NCI-H1417 (cell line): ENCODE measurements at places on chromosomes 5 and 9.

- no peak for DNase-seq
These were observed 1072.7 kb downstream of the NR2F1-AS1 start for GRCh38 chr5:92508271-92508670.

- no peak for DNase-seq
These were observed 139.1 kb upstream of the MAP3K1 start for GRCh38 chr5:56676091-56676768.

DNA sequence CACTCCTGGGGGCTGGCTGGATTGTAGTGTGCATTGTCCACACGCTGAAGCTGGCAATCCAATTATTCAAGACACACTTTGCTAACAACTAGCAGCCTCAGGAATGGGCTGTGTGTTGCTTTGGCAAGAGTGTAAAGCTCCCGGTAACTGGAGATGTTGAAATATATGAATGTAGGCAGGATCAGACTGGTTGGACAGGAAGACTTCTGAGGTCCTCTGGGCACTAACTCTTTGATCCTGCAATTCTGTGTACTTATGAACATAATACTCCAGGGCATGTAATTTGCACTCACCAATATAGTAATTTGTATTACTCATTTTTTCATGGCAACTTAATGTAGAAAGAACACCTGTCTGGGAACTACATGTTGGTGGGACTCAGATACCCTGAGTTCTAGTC is 106.7 kb upstream of the SLC28A3 start:
- no peak for DNase-seq

DNA sequence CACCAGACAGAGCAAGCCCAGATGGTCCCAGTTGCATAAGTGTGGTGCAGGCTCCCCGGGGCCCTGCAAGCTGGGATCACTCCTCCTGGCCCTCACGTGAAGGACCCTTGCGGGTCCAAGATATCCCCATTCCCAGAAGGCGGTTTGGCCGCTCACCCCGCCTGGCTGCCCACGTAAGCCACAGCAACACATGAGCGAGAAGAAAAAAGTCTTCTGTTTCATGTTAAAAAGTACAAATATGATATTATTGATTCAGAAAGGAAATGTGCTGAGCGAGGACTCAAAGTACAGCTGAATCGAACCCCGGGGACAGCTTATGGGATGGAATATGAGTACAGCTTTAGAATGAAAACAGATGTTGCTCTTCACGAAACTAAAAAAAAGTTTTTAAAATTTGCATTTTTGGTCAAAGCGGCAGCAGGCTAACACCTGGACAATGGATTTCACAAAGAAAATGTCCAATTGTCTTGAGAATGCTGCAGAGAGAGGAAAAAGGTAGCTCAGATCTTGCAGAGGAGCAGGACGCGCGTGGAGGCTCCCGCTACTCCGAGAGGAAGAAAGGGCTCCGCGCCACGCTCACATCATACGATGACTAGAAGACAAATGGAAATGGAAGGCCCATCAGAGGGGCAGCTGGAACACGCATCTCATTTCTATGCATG is 427.6 kb downstream of the IRX1 start:
- no peak for DNase-seq

- DNase-seq = no peak
These were observed 3.1 kb downstream of the FBXW5 start for GRCh38 chr9:136941231-136942111.

GRCh38 chr5:20972419-20972925 is 984.5 kb upstream of the CDH18 start:
- no peak for DNase-seq

GRCh38 chr9:28407351-28407750 is 834.1 kb upstream of the C9orf72 start:
- no peak for DNase-seq

DNA sequence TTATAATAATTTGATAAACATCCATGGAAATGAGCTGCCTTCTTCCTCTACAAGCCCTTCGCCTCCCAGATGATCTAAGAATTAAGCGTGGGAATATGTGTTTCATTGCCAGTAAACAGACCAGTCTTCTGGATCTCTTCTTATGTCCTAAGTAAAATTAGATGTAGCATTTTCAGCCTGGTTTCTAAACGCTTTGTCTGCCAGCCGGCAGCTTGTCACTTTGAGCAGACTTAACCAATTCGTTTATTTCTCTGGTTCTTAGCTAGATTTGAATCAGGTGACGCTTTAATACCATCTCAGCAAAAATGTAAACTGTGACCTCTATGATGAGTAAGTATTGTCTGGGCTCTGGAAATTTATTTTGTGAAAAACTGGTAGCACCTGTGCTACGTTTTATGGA is 380.6 kb upstream of the NUDT12 start:
- no peak for DNase-seq

DNA sequence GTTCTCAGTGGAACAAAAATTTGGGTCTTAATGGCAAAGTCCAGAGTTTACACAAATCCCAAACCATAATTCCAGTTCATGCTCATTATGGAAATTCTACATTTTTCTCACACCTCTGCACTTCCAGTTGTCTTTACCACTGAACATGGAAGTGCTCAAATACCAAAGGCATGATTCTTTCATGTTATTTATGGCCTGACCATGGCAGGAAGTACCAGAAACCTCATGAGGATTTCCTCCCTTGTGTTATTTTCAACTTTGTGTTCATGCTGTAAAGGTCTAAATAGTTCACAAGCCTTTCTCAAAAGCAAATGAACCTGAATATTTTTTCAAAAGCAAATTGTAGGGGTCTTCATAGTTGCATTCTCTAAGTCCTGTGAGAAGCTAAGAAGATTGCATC is 82.0 kb upstream of the ITGA1 start:
- no peak for DNase-seq

- DNase-seq = no peak
These were observed 142.1 kb downstream of the LHFPL2 start for GRCh38 chr5:78506261-78507024.

DNA sequence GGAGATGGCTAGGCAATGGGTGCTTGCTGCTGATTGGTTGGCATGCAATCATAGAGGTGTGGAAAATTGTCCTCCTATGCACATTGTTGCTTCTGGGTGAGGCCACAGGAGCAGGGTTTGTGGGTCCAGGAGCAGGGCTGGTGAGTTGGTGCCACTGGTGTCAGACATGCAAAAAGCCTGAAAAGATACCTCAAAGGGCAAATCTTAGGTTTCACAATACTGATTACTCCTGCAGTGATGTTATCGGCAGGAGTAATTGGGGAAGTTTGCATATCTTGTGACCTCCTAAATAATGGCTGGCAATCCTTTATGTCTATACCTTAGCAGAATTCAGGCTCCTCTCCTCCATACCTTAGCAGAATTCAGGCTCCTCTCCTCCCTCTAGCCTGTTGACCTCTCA is 25.2 kb downstream of the SLC25A48 start:
- DNase-seq = no peak

- no peak for DNase-seq
These were observed 42.0 kb downstream of the PDCD1LG2 start for GRCh38 chr9:5552301-5552700.

GRCh38 chr9:90343366-90343765 is 299.3 kb downstream of the DIRAS2 start:
- DNase-seq = no peak

- no peak for DNase-seq
These were observed 476.1 kb upstream of the ACO1 start for GRCh38 chr9:31908158-31908890.

DNA sequence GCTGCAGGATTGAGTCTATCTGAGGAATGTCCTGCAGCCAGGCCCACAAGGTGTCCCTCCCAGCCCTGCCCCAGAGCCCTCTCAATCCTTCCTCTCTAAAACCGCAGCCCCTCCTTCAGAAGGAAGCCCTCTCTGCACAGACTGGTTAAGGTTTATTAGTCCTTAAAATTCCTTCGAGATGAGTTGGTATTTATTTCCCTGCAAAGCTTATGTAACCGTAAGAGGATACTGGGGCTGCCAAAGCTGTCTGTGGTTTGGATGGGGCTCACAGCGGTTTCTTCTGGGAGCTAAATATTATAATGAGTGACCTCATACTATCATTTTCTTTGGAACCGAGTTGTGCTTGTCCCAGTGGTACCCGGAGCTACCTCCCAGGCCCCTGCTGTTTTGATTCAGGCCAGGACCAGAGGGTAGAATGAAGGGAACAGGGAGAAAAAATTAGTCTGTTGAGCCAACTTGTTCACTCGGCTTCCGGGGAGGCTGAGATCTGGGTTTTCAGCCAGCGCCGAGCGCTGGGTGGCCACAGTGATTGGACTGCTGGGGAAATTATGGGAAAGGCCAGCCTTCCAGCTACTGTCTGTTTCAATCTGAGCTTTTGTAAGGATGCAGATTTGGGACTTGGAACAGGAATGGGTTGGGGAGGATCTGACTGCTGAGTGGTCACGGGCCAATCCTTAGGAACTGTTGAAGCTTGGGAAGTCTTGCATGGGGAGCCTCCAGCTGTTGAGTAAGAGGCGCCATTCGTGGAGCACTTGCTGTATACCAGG is 107.5 kb downstream of the NDFIP1 start:
- no peak for DNase-seq

GRCh38 chr5:39399135-39400036 is 25.4 kb downstream of the DAB2 start:
- DNase-seq = no peak

- no peak for DNase-seq
These were observed 471.8 kb upstream of the ACO1 start for GRCh38 chr9:31912636-31913035.

GRCh38 chr9:93111001-93111370 is 15.0 kb downstream of the CARD19 start:
- DNase-seq = no peak

DNA sequence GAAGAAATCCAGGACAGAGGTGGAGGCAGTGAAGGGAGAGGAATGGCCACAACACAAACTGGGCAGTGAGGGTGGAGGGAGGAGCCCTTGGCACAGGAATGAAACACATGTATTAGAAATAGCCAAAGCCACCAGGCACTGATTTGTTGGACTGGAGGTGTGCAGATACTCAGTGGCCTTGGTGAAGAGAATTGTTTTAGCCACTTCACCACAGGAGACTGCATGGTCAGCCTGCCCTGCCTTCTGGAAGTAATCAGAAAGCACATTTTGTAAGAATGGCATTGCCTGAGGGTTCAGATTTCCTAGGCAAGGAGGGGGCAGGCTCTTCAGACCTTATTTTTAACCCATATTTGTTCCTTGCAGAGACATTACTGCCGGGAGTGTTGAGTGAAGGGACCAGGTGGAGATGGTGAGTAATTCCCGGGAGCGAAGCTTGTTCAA is 2.2 kb downstream of the SGCD start:
- DNase-seq = no peak

- DNase-seq = no peak
These were observed 79.0 kb downstream of the SGCD start for GRCh38 chr5:156405988-156406387.

DNA sequence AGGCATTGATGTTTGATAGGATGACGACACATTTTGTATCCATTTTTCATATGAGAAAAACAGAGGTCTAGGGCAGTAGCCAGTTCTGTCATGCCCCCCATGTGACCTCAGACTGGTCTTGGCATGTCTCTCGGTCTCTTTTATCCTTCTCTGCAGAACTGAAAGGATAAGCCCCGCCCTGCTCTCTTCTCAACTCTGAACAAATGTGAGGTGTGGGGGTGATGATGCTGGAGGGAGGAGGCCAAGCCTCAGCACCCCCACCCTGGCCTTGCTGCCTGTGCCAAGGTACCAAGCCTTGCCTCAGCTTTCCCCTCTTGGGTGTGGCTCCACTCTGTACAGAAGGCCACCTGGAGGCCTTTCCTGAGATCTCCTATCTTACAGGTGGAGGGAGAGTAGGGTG is 19.5 kb upstream of the CRB2 start:
- no peak for DNase-seq

GRCh38 chr5:173290477-173291131 is 37.6 kb downstream of the STC2 start:
- peak; percentile 93 for DNase-seq

DNA sequence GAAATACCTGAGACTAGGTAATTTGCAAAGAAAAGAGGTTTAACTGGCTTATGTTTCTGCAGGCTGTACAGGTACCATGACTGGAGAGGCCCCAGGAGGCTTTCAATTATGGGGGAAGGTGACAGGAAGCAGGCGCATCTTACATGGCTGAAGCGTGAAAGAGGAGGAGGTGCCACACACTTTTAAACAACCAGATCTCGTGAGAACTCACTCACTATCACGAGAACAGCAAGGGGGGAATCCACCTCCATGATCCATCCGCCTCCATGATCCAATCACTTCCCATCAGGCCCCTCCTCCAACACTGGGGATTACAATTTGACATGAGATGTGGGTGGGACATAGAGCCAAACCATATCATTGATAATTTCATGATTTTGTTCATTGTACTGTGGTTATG is 2.5 kb upstream of the MED27 start:
- no peak for DNase-seq

GRCh38 chr9:114478459-114478858 is 26.8 kb downstream of the WHRN start:
- DNase-seq = no peak

DNA sequence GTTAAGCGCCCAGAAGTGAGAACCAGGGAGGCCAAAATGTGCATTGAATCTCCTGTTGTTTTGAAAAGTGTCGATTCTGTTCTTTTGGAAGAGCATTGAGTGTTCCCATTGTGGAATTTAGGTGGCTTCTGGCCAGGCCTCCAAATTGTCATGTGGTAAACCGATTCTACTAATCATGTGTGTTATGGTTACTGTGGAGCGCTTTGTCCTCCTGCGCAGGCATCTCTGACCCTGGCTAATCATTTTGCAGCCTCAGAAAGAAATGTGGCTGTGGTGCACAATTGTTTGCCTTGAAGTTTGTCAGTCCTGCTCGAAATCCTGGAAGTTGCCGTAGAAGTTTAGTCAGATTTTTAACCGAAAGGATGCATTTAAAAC is 121.3 kb downstream of the RASGRF2 start:
- DNase-seq = no peak

DNA sequence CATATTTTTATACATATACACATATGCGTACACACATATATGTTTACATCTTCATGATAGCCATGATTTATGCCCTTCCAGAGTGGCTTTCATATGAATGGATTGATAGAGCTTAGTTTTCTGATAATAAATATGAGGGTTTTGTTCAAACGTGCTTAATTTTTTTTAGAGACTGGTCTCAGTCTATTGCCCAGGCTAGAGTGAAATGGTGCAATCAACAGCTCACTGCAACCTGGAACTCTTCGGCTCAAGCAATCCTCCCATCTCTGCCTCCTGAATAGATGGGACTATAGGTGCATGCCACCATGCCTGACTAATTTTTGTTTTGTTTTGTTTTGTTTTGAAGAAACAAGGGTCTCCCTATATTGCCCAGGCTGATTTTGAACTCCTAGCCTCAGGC is 48.6 kb upstream of the ZSWIM6 start:
- DNase-seq = no peak

DNA sequence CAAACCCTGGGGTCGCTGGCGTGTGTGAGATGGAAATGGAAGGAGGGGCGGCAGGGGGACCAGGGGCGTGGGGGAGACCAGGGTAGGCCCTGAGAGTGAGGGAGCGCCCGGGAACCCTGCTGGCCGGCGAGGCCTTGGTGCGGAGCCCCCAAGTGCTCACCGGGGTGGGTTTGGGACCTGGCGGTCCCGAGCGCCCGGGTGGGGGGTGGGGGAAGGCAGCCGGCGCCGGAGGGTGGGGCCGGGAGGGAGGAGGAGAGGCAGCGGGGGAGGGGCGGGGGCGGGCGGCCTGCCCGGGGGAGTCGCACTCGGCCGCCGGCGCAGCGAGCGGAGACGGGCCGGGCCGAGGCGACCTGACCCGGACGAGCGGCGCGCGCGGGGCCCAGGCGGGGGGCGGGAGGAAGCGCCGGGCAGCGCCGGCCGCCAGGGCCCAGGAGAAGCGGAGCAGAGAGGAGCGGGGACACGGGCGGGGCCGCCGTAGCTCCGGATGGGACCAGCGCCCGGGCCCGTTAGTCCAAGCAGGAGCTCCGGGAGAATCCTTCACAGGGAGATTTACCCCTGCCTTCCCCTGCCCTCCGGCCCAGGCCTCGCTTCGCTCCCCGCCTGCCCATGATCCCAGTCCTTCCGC is at the start of gene NPR2:
NPR2 (plus strand) TSS at position 295 of the 625 bp plus-strand sequence. CDS start 818 bp downstream, outside the sequence.
- DNase-seq = no peak
